Ovary (tissue), 10 donors: ENCODE measurements at places on chromosomes 6 and 20.

DNA sequence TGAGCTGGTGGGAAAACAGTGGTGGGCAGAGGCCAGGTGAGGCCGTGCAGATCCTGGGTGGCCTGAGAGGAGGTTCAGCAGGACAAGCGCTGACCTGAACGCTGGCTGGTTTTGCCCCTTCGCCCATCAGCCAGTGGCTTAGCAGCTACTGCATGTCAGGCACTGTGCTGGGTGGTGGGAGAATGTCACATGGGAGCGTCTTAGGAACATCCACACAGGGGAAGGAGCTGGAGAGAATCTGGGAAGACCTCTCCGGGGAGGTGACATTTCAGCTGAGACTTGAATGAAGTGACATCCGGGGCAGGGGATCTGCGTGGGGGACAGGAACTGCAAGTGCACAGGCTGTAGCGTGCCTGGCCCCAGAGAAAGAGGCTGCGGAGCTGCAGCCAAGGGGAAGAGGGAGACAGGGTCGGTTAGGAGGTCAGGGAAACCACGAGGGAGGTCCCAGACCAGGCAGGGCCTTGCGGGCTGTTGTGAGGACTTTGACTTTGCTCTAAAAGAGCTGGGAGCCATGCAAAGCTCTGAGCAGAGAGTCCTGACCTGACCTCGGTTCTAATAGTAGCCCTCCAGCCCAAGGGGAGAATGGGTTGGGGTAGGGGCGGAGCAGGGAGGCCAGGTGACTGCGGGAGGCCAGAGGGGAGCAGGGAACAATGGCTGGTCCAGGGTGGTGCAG is 156.8 kb upstream of the PTPN1 start:
- DNase-seq, result no peak

- no peak for DNase-seq
Measured at GRCh38 chr6:16909658-16910360, 148.5 kb upstream of the ATXN1 start.

DNA sequence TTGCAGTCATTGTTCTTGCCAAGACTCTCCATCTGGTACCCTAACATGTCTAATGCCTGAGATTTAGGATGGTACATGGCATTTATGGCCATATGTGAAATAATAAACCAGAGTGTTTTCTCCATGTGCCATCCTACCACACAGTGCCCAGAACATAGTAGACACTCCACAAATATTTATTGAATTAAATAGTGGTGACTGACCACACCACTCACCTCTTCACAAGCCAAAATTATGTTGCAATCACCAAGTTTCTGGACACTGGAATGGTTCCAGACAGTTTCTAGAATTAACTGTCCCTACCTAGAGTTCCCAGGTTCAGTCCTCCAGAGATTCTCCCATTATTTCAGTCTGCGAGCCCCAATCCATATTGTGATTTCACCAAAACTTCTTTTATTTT is 427.3 kb downstream of the KIF16B start:
- no peak for DNase-seq

- DNase-seq, result no peak
Measured at GRCh38 chr20:16701296-16701695, 28.5 kb upstream of the SNRPB2 start.
